ENCODE measurements at places on chromosomes 4 and X.

- no peak for DNase-seq
These were observed 88.9 kb downstream of the ALPK1 start for GRCh38 chr4:112386071-112386470.

- no peak for DNase-seq
These were observed 620 bp downstream of the ANAPC10 start for GRCh38 chr4:145097331-145097820.

- no peak for DNase-seq
These were observed 88.2 kb downstream of the CFAP299 start for GRCh38 chr4:80423553-80424224.

DNA sequence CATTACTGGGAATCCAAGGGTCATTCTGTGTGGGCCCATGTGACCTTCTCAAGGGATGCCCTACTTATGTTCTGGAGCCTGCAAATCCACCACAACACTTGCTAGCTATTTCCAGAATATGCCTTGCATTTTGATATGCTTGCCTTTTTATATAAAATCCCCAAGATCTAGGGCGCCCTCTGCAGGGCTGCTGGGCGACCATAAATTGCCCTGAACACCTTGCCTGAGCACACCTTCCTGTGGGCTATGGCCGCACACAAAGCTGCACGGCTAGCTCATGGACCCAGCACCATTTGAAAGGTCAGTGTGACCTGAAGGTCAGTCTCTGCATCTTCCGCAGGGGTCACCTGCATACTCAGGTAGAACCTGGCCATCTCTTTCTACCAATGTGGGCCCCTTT lies 311.7 kb downstream of the NLGN4X start:
- no peak for DNase-seq

- DNase-seq = no peak
These were observed 163.9 kb upstream of the MAMLD1 start for GRCh38 chrX:150199181-150199580.

DNA sequence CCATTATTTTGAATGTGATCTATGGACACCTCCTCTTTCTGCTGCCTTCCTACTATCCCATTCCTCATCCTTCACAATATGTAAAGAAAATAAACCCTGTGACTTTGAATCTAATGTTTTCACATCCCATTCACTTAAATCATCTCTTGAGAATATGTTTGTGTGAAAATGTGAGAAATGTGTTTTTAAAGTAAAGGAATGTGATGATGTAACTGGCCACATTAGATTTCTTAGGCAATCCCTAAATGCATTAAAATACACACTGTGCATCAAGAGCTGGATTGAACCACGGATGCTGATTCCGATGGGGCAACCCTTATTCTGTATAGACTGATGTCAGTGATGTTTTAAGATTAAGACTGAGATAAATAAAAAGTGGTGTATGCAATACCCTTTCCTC lies 558.9 kb upstream of the TENM3 start:
- no peak for DNase-seq

GRCh38 chr4:112036886-112037285 lies 108.4 kb upstream of the FAM241A start:
- DNase-seq = no peak

DNA sequence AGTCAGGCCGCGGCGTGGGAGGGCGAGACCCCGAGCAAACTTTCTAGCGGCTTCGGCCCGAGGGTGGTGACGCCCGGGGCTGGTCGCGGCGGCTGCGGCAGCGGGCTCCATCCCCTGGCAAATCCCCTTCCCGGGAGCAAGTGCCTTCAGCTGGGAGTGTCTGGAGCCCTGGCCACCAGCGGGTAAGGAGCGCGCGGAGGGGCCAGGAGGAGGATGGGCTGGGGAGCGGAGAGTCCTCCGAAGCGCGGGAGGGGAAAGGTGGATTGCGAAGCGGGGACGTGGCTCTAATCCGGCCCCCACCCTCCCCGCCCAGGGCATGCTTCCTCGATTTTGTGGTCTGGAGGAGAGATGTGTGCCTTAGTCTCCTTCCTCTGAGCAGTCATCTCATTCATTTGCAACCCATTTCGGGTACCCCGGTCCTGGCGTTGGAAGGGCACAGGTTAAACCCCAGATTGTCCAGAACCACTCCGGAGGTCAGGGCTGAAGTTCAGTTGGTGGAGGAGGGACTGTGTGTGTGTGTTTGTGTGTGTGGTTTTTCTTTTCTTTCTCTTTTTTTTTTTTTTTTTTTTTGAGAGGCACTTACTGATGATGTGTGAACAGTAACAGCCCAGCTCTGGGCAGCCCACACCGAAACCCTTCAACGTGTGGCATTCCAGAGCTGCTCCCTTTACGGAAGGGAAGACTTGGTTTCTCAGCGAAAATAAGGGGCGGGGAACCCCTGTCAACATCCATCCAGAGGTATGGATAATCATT lies 516 bp downstream of the SGMS2 start:
- DNase-seq = no peak

DNA sequence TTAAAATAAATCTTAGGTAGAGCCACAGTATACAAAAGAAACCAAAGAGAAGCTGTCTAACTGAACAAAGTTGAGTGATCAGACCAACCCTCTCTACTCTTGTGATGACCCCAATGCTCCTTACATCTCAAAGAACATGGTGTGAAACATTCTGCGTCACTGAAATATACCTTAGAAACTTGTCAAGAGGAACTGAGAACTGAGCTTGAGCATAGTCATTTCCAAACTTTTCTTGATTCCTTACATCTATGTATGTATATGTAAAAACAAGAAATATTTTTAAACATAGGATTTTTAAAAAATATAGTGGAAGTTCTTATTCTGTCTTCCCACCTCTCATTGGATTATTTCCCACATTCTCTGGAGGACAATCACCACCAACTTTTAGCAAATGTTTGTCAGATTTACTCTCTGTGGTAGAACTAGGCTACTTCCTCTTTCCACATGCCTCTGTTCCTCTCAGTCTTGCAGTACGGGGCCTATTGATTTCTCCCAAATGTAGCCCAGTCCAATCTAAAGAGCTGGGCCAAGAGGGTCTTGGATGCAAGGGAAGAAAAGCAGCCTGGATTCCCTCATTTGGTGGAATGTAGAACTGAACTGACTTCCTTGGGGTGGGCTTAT lies 98.2 kb upstream of the HHIP start:
- no peak for DNase-seq

DNA sequence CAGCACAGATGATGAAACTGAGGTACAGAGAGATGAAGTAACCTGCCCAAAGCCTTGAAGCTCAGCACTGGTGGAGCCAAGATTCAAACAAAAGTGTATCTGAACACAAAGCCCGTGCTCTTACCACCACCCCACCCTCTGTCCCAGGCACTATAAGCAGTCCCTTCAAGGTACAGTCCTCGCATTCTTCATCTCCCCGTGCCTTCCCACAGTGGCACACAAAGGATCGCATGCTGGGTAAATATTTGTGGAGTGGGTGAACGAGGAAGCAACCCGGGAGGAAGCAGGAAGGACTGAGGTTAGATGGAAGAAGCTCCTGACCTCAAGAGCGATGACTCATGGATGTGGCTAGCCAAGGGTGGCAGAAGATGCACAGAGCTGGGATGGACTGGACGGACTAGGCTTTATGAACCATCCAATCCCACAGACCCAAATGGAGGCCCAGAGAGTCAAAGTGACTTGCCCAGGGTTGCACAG lies 18.4 kb downstream of the IQSEC2 start:
- DNase-seq = no peak

DNA sequence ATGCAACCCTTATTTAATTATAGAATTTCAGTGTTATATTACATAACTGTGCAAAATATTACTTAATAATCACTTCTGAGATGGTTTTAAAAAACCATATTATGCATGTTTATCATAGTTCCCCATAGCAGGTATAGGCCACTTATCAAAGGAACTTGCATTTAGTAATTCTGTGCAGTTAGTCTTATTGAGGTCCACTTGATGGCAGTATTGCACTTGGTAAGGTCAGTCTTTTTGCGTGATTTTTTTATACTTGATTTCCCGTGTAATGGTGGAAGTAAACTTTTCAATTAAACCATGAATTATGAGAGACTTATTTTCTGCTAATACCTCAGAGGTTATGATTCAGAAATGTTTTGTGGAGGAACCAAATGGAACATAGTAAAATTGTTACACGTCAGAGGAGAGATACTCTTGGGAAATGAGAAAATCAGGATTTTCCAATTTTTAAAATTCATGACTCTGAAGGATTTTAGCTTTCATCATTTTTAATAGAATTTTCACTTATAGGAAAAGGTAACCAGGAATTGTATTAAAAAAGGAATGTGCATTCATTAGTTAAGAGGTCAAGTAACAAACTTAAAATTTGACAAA lies 230.0 kb downstream of the CCSER1 start:
- no peak for DNase-seq

- DNase-seq = no peak
These were observed 64.9 kb upstream of the DYNLT3 start for GRCh38 chrX:37912304-37912703.

GRCh38 chr4:15533817-15534216 lies 64.1 kb downstream of the CC2D2A start:
- no peak for DNase-seq

- no peak for DNase-seq
These were observed 2.8 kb downstream of the CCNG2 start for GRCh38 chr4:77159806-77160205.

GRCh38 chrX:97797076-97797475 lies 913.4 kb downstream of the RPA4 start:
- DNase-seq = no peak

- DNase-seq = no peak
These were observed 111.7 kb downstream of the NFKB1 start for GRCh38 chr4:102612824-102613366.

- no peak for DNase-seq
These were observed 32.4 kb downstream of the MAGEC1 start for GRCh38 chrX:141936080-141936479.

- no peak for DNase-seq
These were observed 53.3 kb upstream of the SLC10A4 start for GRCh38 chr4:48429709-48430474.

- DNase-seq = no peak
These were observed 1.7 kb downstream of the UNC5C start for GRCh38 chr4:95546866-95547714.

- DNase-seq = no peak
These were observed 113.1 kb upstream of the VCX2 start for GRCh38 chrX:8284131-8284530.
